Activated B cell treated with CpG ODN at 0.5 μM for 24 hours (primary cell): ENCODE measurements at places on chromosomes 3 and 15. TPM values are rescaled to one million over a fixed set of nuclear protein-coding genes. Genes with fewer than 3 reads are reported as not detected.

- DNase-seq, result no peak
Measured at GRCh38 chr15:75729326-75730069, 16.9 kb upstream of the CSPG4 start.

The GRAMD2A gene
- not detected in 2 replicates for total RNA-seq

DNA sequence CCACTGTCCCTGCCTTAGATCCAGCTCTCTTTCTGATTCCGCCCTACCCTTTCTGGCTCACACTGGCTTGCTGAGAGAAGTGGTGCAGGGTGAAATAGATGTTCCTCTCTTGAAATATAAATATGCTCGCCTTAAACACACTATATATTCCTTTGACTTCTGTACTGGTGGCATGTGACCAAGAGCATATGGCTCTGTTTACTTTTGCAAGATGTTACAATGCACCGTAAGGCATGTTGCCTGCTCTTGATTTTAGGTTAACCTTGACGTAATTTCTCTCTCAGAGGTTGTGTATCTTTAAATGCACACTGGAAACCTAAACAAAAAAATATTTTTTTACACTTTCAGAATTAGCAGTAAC is 749 bp downstream of the RSRC1 start:
- no peak for DNase-seq

DNA sequence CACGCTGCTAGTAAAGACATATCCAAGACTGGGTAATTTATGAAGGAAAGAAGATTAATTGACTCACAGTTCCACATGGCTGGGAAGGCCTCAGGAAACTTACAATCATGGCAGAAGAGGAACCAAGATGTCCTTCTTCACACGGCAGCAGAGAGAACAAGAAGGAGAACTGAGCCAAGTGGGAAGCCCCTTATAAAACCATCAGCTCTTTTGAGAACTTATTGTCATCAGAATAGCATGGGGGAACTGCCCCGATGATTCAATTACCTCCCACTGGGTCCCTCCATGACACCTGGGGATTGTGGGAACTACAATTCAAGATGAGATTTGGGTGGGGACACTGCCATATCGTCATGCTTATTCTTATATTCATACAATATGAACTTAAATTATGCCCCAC is 49.0 kb downstream of the DUT start:
- DNase-seq, result no peak

- DNase-seq, result no peak
Measured at GRCh38 chr3:3110749-3111361, 681 bp upstream of the IL5RA start.

DNA sequence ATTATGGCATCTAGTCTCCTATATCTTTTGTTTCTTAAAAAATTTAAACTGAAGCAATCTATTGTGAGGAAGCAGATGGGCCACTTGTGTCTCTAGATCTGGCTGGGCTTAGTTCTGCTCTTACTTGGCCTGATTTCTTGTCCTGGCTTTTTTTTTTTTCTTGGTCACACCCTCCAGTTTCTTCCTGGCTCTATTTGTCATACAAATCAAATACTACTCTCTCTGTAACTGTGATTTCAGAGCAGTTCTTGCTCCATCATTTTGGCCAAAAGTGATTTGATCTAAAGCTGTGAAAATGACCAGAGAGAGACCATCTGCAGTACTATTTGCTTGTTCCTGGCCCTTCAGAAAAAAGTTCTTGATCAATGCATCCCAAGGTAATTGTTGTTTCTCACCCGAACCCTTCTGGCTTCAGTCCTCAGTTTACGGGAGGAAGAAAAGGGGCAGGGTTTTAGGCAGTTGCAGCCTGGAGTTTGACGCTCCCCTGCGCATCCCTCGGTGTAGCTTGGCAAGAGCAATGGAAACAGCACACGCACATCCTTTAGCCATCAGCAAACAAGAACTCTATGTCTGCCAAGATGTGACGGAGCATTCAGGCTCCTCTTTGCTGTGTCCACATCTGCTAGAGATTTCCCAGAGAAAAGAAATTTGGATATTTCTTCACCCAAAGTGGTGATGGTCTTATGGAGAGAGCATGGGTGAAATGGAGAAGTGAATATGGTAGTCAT is 31.6 kb downstream of the CHST2 start:
- no peak for DNase-seq

The MST1R gene
- 0.81 and 1.6 TPM in 2 replicates for total RNA-seq

The RTP3 gene
- not detected in 2 replicates for total RNA-seq

- no peak for DNase-seq
Measured at GRCh38 chr15:62454567-62455172, 289.6 kb upstream of the C2CD4B start.

DNA sequence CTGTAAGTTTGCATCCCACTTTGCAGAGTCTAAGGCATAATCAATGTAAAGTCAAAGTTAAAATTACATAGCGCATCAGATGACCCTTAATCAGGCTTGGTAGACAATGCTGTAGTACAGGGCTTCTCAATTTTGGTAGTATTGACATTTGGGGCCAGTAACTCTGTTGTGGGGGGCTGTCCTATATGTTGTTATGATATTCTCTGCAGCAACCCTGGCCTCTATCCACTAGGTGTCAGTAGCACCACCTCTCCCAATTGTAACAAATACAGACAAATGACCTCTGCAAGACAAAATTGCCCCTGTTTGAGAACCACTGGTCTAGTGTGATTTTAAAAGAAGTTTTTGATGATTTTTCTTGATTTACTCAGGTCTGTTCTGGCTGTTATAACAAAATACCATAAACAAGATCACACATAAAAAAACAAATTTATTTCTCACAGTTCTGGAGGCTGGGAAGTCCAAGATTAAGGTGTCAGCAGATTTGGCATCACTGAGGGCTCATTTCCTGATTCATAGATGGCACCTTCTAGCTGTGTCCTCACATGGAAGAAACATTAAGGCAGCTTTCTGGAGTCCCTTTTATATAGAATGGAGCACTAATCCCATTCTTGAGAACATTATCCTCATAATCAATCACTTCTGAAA is 37.6 kb upstream of the SLC9A9 start:
- DNase-seq, result no peak

DNA sequence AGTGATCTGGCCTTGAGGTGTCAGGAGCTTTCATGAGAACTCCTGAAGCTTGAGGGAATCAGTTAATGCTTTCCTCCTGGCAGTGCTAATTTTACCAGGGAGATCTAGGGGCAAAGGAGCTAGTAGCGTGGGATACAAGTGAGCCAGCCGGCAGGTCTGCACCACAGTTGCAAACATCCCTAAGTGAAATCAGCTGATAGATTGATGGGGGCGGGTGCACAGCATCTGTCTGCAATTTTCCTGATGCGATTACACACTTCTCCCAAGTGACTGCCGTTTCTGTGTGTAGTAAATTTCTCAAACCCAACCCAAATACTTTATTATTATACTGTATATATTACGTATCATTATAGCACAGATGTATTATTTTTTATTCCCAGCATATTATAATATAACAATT is 304.5 kb downstream of the AGBL1 start:
- DNase-seq, result no peak

DNA sequence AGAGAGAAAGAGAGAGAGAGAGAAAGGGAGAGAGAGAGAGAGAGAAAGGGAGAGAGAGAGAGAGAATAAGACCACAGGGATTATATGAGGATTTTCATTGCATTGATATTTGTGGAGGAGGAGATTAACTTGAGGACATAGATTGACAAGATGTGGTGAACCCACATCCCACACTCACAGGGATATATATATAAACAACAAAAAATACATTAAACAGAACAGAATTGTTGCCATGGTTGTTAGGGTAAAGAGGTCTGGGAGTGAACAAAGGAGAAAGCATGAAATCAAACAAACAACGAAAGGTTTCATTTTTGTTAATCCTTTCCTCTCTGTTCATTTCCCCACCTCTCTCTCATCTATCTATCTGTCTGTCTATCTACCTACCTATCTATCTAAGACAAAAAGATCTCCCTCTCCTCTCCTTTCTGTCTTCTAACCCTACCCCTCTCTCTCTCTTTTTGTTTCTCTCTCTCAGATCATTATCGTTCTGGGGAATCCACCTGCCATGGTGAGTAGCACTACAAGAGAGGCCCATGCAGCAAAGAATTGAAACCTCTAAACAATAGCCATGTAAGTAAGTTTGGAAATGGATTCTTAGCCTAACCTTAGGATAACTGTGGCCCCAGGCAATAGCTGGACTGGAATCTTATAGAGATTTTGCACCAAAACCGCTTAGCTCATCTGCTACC is 280.9 kb downstream of the RAP2B start:
- DNase-seq, result no peak

The KCNH8 gene
- 1.3 and 1.5 TPM in 2 replicates for total RNA-seq

- no peak for DNase-seq
Measured at GRCh38 chr3:171654809-171655208, 155.5 kb downstream of the PLD1 start.

The LAMB2 gene
- not detected in 2 replicates for total RNA-seq

- DNase-seq, result no peak
Measured at GRCh38 chr3:105473521-105474223, 107.0 kb downstream of the ALCAM start.

The TGM5 gene
- total RNA-seq, result 0.11 and 0.17 TPM in 2 replicates

GRCh38 chr3:133831966-133832801 is 26.6 kb downstream of the SRPRB start:
- no peak for DNase-seq

DNA sequence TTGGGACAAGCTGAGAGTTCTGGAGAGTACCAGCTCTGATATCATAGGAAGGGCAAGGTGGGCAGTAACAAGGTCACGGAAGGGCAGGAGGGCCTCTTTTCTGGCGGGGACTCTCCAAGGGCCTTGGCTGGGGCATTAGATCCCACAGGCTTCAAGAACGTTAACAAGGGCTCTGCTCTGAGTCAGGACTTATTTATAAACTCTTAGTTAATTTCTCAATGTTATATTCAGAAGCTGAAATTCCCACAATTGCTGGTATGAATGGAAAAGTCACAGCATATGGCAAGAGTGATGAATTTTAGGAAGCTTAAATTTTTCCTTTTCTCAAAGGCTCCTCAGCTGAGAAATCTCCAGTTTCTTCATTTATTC is 320.2 kb upstream of the TBC1D5 start:
- DNase-seq, result no peak

GRCh38 chr15:75307778-75308390 is 25.2 kb downstream of the GOLGA6D start:
- no peak for DNase-seq

GRCh38 chr3:152583963-152584362 is 251.0 kb upstream of the P2RY1 start:
- no peak for DNase-seq

GRCh38 chr3:117666812-117667211 is 957.2 kb downstream of the TUSC7 start:
- DNase-seq, result no peak

DNA sequence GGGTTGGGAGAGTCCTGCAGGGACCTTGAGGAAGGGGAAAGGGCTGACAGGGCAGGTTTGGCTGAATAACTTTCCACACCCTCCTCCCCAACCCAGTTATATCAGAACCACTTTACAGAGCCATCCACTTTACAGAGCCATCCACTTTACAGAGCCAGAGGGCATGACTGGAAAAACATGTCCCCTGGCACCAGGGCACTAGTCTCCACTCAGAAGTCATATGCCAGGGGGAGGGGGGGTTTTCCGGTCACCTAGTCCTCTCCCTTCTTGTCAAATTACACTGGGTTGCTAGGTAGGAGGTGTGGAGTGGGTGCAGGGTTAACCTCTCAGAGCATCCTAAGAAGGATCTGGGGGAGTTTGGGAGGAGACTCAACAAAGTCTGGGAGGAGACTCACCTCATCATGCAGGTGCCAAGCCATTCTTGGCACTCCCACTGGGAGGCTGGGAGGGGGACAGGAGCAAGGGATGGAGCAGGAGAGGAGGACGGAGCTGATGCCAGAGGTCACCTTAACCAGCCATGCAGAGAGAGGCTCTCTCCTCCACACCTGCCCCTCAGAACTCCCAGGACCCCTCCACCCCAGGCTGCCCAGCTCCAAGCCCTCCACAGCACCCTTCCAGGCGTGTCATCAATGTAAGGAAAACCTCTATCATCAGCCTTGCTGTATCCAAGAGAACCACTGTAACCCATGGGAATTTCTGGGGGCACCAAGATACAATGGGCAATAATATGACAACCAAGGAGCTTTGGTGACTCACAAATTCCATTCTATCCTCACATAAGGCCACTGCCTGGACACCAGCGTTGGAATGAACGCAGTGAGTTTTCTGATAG is 1.7 kb downstream of the LRRC2 start:
- DNase-seq, result no peak

The RARRES1 gene
- total RNA-seq, result not detected in 2 replicates

- peak; percentile 76 for DNase-seq
Measured at GRCh38 chr15:67109141-67110034, 44.0 kb downstream of the SMAD3 start.

The GP9 gene
- not detected in 2 replicates for total RNA-seq

GRCh38 chr3:185070491-185071286 is 82.2 kb downstream of the C3orf70 start:
- DNase-seq, result no peak

DNA sequence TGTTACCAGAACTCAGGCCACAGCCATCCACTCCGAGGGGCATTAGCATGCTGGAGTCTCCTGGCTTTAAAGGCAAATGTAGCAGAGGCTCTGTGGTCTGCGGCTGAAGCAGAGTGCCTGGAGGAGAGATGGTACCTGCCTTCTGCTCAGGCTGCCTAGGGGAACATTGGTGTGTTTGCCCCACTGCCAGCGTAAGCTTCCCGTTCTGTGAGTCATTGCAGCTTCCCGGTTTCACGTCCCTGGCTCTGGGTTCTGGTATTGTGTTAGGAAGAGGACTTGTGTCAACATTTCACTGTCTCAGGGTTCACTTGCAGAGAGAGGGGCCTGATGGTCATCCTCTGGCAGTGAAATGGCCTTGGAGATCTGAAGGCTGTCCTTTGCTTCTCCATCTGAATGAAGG is 1.8 kb downstream of the GASK1A start:
- no peak for DNase-seq

- DNase-seq, result no peak
Measured at GRCh38 chr3:13047296-13048165, 25.7 kb downstream of the IQSEC1 start.

The TMEM212 gene
- total RNA-seq, result not detected in 2 replicates
